A172 (cell line): ENCODE measurements at places on chromosomes 4 and X.

DNA sequence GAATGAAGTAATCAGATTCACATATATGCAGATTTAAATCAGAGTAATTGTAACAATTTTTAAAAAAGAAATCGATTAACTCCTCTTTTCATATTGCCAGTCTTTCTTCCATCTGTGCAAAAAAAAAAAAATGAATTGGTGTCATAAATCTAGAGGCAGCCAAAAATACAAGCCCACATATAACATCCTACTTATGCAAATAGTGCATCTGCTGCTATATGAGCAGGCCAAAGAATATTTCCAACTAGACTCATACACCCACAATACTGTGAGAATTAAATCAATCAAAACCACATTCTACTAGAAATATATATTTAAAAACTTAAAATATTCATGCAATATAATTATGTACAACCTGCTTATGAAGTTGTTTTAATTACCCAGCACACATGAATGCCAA is 298.1 kb upstream of the TRAM1L1 start:
- no peak for DNase-seq

GRCh38 chrX:34487364-34487763 is 169.7 kb downstream of the TMEM47 start:
- no peak for DNase-seq

DNA sequence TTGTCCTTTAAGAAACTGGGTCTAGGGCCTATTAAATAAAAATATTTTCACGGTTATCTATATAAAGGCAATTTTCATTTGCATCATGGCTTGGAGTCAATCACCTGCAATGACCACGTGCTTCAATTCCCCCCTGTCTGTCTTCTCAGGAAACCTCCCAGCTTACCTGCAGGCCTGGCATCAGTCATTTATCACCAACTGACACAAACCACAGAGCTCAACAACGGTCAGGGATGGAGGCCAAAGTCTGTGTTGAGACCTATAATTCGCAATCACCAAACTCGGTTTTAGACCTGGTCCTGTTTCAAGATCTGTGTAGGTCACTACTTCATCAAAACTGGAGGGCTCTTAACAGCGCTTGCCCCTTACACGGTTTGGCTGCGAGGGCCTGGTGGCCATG is 1.9 kb downstream of the SLC9A7 start:
- no peak for DNase-seq

GRCh38 chr4:23276076-23276475 is 583.3 kb downstream of the GBA3 start:
- no peak for DNase-seq

DNA sequence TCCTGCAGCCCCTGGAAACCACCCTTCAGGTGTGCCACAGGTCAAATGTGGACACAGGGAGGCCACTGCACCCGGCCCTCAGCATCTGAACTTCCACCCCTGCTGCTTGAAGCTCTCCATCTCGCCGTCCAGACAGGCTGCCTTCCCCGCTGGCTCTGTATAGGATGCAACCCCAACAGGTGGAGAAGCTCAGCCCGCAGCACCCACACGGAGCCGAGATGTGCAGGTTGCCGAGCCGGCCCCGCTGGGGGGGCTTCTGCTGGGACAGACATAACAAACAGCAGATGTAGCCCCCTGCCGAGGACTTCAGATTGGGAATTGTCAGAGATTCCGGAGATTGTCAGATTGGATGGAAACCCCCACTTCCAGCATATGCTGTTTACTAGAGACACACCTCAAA is 20.5 kb downstream of the TMEM187 start:
- no peak for DNase-seq

DNA sequence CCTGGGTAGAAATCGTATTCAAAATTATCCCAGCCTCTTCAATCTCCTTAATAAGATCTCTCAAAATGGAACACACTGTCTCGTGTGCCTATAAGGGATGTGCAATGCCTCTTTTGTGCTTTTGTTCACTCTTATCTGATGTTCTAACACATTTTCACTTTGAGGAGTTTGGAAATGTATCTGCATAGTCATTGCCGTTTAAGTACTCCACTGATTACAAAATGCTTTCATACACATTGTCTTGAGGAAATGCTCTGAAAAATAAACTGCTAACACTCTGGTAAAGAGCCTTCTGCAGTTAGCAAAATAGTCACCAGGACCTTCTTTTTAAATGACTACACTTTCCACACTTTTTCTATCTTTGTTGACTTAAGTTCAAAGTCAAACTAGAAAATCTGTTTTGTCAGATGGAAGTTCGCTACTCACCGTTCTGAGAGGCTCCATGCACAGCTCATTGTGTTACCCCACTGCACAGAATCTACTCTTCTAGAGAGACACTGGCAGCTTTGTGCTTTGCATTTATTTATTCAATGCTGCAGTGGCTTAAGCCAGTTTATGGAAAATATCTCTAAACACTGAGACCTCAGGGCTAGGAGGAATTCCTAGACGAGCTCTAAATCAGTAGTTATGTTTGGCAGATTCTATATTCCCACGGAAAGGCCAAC is 159.0 kb downstream of the CHIC2 start:
- no peak for DNase-seq

- no peak for DNase-seq
Measured at GRCh38 chrX:154776753-154777152, 14.1 kb downstream of the DKC1 start.

GRCh38 chr4:10576236-10576635 is 108.3 kb downstream of the CLNK start:
- DNase-seq = no peak

- DNase-seq = peak; percentile 4
Measured at GRCh38 chr4:88107406-88108107, 50.9 kb downstream of the ABCG2 start.

DNA sequence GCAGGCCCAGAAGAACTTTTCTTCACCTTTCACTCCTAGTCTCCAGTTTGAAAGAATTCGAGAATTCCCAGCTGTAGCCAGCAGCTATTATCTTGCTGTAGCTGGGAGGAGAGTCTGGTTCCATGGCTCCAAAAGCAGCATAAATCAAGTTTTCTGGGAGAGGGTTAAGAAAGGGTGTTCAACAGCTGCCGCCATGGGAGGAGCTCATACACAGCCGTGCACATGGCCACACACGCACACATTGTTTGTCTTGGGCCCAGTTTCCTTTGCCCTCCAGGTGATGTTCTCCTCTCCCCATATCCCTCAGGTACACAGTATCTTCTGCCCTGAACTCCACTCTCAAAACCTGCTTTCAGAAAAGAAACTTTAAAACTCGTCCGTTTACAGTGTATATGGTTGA is 4.1 kb upstream of the GPC3 start:
- no peak for DNase-seq

DNA sequence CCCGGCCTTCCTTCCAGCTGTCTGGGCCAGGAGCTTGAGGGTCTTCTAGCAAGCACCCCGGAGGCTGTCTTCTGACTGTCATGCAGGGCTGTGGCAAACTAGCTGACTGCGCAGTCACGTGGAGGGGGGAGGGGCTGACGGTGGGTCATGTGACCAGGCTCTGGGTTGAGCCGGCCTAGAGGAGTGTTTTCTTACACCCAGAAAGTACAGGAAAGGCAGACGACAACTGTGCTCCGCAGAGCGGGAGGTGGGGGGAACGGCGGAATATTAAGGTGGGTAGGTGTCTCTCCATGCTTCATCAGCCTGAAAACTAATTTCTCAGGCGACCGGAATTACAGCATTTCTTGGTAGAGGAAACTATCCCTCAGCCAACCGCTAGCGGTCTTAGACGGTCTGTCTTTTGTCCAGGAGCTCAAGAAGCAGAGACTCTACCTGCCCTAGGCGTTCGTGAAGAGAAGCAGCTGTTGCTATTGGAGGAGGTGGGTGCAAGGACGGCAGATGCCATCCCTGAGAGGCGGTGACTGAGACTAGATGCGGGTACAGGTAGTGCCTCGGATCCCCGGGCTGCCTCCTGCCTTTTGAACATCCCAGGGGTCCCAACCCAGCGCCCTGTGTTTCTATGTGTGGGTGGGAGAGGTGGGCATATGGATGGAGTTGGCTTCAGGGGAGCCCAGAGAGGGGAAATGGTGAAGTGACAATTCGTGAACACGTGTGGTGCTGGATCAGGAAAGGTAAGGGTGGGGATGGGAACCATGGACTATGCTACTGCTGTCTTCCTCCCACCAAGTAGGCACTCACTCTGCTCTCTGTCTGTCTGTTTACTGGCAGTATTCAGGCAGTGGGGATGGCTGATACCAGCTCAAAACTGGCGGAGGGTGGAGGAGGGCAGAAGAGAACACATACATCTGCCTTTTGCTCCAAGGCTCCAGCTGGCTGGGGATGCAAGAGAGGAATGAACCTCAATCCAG is 8.8 kb downstream of the GPRASP1 start:
- no peak for DNase-seq
